ENCODE measurements at places on chromosomes 5 and 9.

- DNase-seq: no peak
Observed at GRCh38 chr9:82597241-82598203, 465.4 kb downstream of the RASEF start.

- DNase-seq: peak; percentile 48
Observed at GRCh38 chr9:71364186-71364955, 242.9 kb upstream of the TRPM3 start.

DNA sequence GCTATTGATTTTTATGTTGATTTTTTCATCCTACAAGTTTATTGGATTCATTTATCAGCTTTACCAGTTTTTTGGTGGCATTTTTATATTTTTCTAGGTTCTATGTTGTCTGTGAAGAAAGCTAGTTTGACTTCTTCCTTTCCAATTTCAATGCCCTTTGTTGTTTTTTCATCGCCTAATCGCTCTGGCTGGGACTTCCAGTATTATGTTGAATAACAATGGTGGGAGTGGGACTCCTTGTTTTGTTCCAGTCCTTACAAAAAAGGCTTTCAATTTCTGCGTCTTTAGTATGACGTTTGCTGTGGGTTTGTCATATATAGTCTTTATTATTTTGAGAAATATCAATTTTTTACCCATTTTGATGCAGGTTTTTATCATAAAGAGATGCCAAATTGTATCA is 175.6 kb upstream of the CCNH start:
- DNase-seq: no peak

GRCh38 chr9:128096616-128097536 is 28.8 kb downstream of the SLC25A25 start:
- DNase-seq: no peak

- DNase-seq: peak; percentile 95
Observed at GRCh38 chr9:16191691-16192402, 639.0 kb downstream of the CCDC171 start.

DNA sequence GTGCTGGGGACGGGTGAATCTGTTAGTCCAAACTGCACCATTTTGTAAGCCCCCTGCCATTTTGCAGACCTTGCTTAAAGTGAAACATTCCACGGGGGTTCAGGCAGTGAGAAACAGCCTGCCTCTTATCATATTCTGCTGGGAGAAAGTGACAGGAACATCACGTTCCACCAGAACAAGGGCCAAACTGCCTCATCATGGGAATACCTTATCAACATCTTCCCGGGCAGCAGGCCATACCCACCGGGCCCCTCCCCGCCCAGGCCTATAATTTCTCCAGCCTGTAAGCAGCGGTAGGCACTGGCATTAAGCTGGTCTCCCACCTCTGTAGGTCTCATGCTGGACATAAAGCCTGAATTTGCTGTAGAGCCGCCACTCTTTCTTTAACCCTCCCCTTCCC is 1.5 kb upstream of the CFAP77 start:
- DNase-seq: no peak

DNA sequence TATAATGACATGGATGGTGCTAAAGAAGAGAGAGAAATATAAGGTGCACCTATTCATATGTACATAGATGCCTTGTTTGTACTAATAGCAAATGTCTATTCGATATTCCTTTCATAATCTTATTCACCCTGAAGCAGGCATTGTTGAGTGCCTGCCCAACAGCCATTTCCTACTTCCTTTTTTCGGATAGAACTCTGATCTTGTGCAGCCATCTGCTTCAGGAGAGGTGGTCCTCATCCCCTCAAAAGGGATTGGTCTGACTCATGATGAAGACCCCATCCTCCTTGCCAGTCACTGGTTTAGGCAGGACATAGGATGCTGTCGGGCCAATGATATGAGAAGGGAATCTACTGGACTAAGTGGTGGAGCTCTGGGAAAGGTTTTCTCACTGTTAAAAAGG is 8.4 kb upstream of the RANBP3L start:
- no peak for DNase-seq

GRCh38 chr5:51381761-51382474 is 1.3 kb upstream of the ISL1 start:
- DNase-seq: no peak

GRCh38 chr9:3447143-3447542 is 78.7 kb downstream of the RFX3 start:
- no peak for DNase-seq
